ENCODE measurements at places on chromosomes 2 and 18. TPM values are rescaled to one million over a fixed set of nuclear protein-coding genes. Genes with fewer than 3 reads are reported as not detected.

DNA sequence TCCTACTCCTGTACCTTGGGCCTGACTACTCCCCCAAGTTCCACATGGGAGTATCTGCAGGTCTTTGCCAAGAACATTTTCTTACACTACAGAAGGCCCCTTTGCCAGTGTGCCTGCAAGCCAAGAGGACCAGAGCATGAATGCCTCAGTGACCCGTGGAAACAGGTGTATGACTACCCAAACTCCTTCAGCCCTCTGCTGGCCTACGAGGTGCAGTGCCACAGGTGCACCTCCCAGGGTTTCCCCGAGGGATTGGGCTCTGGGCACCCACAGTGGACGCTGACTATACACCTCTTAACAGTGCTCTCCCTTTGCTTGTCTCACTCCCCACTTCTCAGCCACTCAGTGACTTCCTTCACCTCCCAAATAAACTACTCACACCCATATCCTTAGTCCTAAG is 91.4 kb downstream of the COL6A3 start:
- no peak for DNase-seq

DNA sequence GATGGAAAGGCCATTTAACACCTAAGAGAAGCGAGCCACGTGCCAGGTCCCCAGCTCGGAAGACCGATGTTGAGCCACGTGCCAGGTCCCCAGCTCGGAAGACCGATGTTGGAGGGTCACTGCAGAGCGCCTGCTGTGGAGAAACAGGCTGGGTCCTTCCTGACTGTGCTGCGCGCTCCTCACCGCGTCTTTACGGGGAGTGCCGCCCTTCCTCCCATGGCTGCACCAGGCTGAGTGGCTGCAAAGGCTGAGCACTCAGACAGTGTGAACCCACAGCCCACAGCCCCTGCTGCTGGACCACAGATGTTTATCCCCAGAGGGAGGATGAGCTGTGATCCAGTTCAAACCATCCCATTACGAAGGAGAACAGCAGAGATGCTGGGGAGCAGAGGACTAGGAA is 55.7 kb downstream of the RTP5 start:
- no peak for DNase-seq

DNA sequence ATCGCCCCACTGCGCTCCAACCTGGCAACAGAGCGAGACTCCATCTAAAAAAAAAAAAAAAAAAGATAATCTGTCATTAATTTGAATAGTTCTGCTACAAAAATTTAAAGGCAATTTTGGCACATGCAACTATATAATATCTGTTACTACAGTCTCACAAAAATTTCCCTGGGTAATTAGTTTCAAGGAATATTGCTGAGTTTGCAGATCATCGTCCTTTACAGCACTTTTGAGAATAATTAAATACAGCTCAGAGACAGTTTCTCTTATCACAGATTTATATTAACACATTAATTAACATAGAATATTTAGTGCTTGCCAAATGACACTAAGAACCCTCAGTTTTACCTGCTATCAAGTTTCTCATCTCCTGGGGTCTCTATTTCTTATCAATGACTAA is 540.4 kb upstream of the ZNF804A start:
- DNase-seq = no peak

GRCh38 chr2:11749646-11750349 is 3.4 kb downstream of the LPIN1 start:
- peak; percentile 59 for DNase-seq

DNA sequence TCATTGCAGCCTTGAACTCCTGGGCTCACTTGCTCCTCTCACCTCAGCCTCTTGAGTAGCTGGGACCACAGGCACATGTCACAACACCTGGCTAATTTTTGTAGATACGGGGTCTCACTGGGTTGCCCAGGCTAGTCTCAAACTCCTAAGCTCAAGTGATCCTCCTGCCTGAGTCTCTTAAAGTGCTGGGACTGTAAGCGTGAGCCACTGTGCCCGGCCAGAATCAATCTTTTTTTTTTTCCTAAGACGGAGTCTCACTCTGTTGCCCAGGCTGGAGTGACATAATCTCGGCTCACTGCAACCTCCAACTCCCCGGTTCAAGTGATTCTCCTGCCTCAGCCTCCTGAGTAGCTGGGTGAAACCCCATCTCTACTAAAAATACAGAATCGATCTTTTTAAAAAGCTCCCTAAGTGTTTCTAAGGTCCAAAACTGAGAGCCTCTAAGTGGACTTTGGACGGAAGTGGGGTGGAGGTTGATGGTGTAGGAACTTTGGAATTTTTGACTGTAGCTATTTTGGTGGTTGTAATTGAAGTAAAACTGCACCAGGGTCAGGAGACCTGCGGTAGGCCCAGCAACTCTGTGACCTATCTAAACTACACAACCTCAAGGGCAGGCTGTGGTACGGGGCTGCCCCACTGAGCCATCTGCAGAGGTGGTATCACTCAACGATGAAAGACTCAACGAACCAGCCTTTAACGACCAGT is 82.9 kb downstream of the POLR1A start:
- no peak for DNase-seq

DNA sequence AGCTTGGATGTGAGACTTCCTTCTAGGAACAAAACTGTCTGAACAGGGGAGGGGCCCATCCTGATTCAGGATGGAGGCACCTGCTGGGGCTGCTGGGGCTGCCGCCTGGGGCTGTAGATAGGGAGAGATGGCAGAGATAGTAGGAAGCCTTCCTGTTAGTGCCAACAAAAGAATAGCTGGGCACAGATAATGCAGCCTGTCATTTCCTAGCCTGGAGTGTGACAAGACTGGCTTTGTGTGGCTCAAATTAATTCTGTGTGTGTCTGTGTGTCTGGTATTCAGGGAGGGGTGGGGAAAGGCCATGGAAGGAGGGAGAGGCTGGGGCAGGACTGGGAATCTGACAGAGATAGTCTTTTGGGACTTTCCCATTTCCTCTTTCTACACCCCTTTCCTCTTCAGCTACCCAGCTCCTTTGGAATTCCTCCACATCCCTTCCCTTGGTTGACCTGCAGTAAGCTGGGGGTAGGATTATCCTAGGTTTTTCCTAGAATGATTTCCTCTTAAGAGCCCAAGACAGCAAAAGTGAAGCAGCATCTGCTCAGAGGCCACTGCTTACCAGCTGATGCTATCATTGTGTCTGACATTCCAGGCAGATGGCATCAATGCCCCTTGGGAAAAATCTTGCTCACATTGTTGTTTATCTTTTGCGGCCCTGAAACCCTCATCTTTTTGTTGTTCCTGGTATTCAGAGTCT is 144.9 kb upstream of the LHCGR start:
- peak; percentile 11 for DNase-seq

DNA sequence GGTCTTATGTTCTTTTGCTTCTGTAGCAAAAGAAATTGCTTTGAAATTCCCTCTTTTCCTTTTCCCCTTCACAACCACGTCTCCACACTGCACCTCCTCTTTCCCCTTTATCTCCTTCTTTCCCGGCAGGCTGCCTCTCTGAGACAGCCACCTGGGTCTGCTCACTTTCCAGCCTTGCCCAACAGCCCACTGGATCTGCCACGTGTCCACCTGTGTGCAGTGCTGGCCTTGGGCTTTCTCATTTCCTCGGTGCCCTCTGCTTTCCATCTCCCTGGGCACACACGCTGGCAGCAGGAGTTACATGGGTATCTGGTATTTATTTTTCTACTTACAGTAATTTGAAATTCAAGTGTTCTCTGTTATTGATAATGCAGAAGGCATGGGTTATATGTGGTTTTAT is 213.4 kb upstream of the LYPD1 start:
- no peak for DNase-seq

DNA sequence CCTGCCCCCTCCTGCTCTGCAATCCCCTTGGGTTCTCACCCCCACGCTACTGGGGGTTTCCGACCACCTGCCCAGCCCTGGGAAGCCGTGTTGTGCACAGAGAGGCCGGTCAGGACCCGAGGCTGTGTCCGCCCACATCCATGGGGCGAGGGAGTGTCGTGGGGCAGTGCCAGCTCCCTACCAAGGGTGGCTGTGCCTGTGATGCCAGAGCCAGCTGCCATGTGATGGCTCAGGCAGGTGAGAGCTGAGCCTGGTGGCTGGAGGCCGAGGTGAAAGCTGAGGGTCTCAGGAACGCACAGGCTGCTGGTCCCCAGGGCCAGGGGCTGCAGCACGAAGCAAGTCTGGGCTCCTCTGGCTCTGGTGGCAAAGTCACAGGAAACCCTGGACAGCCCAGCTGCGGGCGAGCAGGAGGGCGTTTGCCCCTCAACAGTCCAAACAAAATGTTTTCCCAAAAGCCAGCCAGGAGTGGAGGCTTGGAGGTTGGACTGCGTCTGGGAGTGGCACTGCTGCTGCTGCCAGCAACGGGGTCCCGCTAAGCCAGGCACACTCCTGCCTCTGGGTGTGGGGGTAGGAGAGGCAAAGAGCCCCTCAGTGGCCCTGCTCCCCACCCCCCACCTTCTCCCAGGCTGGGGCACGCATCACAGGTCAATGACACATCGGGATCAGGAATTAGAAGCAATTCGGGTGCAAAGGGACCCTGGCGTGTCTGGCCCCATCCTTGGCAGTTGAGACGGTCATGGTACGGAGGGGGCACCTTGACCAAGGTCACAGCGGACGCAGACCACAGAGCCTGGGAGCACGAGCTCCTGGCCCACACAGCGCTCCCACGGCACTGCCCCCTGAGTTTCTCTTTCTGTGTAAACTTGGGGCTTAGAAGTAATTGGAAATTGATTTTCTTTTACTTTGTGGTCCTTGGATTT is 72.4 kb upstream of the GPC1 start:
- DNase-seq = no peak

- no peak for DNase-seq
These were observed 85.0 kb upstream of the PPP1CB start for GRCh38 chr2:28666496-28667184.

GRCh38 chr2:7098816-7099215 is 181.6 kb downstream of the RNF144A start:
- DNase-seq = no peak

GRCh38 chr2:55553321-55553720 is 33.8 kb downstream of the CFAP36 start:
- DNase-seq = no peak

DNA sequence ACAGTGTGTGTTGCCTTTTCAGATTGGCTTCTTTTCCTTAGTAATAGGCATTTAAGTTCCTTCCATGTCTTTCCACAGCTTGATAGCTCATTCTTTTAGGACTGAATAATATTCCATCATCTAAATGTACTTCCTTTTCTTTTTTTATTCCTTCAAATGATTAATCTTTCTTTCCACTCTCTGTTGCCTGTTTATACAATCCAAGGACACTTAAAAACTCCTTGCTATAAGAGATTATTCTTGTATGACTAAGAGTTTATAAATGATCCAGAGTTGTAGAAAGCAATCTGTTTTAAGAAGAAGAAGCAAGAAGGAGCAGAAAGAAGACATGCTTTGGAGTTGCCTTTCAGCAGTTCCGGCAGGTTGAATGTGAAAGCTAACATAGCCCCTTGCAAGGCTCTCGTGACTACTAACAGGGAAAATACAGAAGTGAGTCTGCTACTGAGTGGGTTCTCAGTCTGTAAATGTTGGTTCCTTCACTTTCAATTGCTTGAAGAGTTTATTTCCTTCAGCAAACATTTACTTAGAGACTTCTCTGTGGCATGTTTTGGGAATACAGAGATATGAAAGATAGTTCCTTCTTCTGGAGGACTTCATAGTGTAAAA is 123.0 kb downstream of the PMAIP1 start:
- DNase-seq = no peak

- no peak for DNase-seq
These were observed 64.7 kb downstream of the AGAP1 start for GRCh38 chr2:235558572-235558971.

DNA sequence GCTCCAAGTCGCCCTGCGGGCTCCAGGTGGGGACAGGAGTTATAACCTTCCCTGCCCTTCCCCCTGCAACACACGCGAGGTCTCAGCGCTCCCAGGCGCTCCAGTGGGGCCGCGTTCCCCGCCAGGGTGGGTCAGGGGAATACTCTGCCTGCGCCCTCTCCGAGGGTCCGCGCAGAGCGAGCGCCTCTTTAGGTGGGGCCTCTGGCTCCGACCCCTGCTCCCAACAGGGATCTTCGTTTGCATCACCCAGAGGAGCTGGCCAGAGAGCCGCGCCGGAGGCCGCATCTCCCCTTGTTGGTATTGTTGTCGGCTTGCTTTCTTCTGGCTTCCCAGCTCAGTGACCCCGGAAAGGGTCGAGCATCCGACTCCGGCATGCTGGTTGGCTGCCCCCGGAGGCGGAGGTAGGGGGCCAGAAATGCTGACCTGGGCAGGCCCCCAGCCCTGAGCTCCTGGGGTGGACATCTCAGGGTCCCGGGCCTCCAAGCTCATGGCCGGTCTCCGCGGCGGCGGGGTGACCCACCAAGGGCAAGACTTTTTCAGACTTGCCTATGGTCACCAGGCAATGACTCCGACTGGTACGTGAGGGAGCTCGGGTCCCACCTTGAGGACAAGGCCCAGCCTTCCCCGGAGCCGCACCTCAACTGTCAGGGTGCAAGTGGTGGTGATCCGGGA is 11.2 kb upstream of the EN1 start:
- DNase-seq = no peak

DNA sequence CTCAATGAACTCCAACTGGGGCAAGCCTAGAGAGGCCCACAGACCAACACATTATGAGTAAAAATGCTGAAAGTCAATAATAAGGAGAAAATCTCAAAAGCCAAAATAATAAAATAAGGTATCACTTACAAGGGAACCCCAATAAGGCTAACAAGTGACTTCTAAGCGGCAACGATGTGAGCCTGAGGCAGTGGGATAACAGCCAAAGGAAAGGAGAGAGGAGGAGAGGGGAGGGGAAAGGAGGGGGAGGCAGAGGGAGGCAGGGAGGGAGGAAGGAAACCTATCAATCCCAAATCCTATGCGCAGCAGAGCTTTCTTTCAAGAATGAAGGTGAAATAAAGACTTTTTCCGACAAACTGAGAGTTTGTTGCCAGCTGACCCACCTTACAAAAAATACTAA is 6.0 kb upstream of the NFATC1 start:
- no peak for DNase-seq

DNA sequence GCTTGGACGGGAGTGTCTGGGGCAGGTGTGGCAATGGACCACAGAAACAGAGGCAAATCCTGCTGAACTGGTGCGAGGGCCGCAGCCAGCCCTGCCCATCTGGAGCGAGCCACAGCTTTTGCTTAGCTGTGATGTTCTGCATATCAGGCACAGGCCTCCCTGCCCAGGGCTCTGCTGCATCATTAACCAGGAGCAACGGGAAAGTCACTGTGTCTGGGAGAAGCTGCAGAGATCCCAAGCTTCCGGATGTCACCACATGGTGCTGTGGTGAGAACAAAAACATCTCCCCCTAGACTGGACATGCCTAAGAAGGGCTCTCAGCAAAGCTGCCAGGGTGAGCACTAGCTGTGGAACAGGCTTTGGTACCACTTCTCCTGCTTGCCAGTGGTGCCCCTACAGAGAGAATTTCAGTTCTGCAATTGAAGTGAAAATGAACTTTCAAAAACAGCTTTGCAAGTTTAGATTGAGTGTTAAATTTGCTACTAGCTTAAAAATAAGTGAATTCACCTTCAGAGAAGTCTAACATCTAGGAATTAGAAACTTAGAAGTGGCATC is 172.9 kb upstream of the MYT1L start:
- DNase-seq = no peak

GRCh38 chr2:69381337-69381737 is 5.7 kb downstream of the GFPT1 start:
- DNase-seq = no peak

Gene ZNF385B
- not detected for total RNA-seq

Gene DYSF
- 1.2 TPM for total RNA-seq

Gene DNAH6
- total RNA-seq = 0.10 TPM

Gene COL6A3
- total RNA-seq = 4.1 TPM

Gene ALPI
- total RNA-seq = not detected

Gene WDR43
- total RNA-seq = 42.5 TPM

Gene PXDN
- total RNA-seq = 272 TPM

Gene ZEB2
- 32.3 TPM for total RNA-seq

Data from RPMI7951 (cell line).